ENCODE measurements at places on chromosomes 7 and 10.

- DNase-seq, result no peak
Observed at GRCh38 chr7:64863969-64864368, 39.1 kb upstream of the ZNF273 start.

- DNase-seq, result no peak
Observed at GRCh38 chr10:123726836-123727235, 60.7 kb downstream of the GPR26 start.

- no peak for DNase-seq
Observed at GRCh38 chr10:10658172-10658785, 359.4 kb upstream of the CELF2 start.

- no peak for DNase-seq
Observed at GRCh38 chr7:130008941-130009847, 42.0 kb downstream of the ZC3HC1 start.

- no peak for DNase-seq
Observed at GRCh38 chr7:79009647-79010046, 443.8 kb downstream of the MAGI2 start.

DNA sequence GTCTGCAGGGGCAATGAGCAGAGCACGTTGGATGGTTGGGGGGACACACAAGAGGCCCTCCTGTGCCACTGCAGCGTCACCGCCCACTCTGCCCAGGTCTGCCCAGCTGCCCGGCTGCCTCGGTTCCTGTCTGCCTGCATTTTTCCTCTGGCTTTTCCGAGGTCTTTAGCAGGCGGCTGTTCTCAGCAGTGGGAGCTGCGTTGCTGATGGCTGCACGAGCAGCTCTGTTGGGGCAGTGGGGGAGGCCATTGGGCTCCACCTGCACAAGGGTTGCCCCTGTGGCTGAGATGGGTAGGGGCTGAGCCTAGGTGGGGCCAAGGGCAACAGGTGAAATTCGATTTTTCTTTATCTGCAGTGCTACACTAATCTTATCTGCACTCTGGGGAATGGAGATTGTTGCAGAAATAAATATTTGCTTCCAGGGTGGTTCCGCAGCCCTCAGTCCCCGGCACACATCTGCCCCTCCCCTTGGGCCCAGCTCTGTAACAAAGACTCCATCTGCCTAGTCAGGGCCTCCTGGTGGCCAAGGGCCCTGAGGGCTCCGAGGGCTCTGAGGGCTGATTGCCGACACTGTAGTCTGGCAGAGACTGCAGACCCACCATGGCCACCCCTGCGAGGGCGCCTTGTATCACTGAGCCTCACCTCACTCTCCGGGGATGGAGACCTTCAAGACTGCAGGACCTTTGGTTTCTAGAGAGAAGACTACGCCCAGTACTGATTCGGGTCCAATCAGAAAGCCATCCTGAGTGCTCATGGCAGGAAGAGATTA lies 141.7 kb upstream of the SHH start:
- no peak for DNase-seq

- no peak for DNase-seq
Observed at GRCh38 chr10:121639416-121639815, 41.2 kb upstream of the FGFR2 start.

DNA sequence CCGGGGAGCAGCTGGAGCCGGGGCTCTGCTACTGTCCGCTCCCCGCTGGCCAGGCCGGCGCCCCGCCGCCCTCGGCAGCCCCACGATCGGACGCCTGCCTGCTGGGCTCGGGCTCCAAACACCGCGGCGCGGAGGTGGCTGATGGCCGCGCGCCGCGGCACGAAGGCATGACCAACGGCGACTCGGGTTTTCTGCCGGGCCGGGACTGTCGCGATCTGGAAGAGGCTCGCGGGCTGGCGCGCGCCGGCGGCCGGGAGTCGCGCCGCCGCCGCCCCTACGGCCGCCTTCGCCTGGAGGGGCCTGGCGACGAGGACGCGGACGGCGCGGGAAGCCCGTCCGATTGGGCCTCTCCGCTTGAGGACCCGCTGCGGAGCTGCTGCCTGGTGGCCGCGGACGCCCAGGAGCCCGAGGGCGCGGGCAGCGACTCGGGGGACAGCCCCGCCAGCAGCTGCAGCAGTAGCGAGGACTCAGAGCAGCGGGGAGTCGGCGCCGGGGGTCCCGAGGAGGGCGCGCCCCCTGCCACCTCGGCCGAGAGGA lies 570 bp downstream of the TBC1D12 start:
- DNase-seq, result no peak

- DNase-seq, result no peak
Observed at GRCh38 chr7:81519886-81520285, 250.0 kb downstream of the HGF start.

DNA sequence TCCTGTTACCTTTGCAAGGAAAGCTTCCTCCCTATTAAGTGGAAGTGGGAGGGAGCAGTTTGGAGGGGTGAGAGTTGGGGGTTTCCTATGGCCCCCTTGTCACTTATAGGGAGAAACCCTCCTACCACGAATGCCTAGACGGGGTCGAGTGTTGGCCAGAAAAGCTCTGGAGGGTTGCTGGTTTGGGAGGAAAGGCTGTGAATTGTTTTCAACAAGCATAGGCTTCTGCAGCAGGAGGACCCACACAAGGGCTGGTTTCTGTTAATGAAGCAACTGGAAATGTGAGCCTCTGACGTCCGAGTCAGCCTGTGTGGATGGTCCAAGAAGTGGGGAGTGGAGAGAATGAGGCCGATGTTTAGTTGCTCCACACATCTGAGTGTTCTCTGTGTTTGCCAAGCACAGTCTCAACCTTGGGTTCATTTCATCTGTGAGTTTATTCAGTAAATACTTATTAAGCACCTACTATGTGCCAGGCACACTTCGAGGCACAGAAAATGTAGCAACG lies 37.3 kb upstream of the LEP start:
- DNase-seq, result no peak

DNA sequence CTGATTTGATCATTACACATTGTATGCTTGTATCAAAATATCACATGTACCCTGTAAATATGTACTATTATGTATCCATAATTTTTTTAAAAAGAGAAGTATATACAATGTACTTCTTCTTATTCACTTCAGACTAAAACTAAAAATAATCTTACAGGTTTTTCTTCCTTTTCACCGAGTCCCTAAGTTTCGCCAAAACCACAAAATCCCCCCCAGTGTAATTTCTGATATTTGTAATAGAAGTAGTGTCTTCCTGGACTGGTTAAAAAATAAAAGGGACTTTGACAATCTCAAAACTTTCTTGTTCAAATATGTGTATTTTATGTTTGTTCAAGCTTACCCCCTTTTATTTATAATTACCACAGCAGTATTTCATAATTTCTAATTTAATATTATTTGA lies 23.9 kb downstream of the EPC1 start:
- no peak for DNase-seq

DNA sequence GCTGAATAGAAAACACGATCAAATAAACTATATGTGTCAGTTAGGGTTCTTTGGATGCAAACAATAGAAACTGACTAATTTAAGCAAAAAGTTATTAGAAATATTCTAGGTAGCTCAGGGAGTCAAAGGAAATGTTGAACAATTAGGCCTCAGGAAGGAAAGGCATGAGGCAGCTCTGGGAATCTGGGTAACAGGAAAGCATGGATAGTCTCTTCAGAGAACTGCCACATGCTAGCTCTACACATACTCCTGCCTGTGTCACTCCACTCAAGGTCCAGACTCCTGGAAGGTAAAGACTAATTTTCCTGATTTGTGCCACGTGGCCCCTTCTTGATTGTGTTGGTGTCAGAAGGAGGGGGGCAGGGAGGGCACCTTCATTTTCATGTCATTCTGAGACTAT lies 23.8 kb upstream of the PTTG1IP2 start:
- no peak for DNase-seq

- no peak for DNase-seq
Observed at GRCh38 chr10:110444004-110444337, 53.7 kb upstream of the DUSP5 start.

- DNase-seq, result no peak
Observed at GRCh38 chr7:19872094-19872493, 98.7 kb upstream of the TMEM196 start.

GRCh38 chr7:66557214-66558200 lies 71.2 kb upstream of the KCTD7 start:
- DNase-seq, result peak; percentile 38

DNA sequence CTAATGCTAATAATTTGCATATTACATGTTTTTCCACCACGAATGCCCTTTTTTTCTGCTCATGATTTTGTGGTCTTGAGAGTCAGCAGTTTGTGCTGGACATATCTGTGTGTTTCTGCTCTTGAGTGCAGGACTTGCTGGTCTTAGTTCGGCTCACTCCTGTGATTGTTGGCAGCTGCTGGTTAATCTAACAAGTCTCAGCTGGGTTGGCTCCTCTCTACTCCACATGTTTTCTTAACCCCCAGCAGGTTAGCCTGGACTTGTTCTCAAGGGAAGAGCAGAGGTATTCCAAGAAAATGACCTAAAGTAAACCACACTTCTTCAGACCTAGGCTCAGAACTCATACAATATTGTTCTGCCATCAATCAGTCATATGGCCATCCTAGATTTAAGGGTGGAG lies 1238.9 kb downstream of the XPNPEP1 start:
- no peak for DNase-seq

DNA sequence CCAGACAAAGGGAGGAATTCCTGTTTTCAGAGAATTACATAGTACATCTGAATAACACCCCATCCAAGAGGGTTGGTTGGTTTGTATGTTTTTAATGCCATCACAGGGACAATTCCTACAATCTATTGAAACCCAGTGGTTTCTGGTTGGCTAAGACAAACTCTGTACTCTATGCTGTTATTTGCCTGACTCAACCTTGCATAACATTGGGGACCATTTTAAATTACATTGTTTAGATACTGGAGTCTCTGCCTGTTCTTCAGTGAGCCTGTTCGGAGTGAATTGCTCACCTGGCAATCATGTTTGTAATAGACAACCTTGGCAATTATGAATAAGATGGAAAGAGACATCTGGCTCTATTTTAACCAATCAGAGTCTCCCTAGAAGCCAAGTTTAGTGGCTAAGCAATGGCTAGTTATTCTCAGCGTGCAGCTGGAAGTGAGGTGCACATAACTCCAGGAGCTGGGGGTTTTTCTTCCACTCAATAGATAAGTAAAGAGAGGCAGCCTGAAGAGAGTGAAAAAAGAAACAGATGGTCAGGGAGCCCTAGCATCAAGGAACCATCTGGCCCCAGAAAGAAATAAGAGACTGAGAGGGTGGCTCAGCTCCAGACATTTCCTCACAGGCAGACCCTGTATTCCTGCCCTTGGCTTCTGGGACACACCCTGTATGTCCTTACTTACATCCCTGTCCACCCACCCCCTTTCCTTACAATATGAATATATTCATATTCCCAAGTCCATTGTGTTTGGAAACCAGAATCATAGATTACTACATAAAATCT lies 21.2 kb upstream of the SLC35G1 start:
- DNase-seq, result no peak

- DNase-seq, result no peak
Observed at GRCh38 chr7:10913457-10913856, 60.2 kb upstream of the PHF14 start.

DNA sequence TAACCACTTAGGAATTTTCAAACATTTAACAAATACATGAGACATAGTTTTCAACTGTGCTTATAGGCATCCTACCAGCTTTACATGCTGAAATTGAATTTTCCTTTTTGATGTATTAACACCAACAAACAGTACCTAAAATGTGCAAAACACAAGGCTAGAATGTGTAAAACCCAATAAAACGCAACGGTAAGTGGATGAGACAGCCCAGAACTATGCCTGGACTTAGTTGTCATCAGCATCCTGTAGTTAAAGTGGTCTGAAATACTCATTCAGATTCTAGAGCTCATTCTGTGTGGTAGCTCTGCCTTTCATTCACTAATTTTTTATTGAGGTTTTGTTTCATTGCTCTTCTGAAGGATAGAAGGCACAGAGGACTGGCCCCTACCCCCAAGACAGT lies 137.1 kb downstream of the BMPER start:
- DNase-seq, result no peak

DNA sequence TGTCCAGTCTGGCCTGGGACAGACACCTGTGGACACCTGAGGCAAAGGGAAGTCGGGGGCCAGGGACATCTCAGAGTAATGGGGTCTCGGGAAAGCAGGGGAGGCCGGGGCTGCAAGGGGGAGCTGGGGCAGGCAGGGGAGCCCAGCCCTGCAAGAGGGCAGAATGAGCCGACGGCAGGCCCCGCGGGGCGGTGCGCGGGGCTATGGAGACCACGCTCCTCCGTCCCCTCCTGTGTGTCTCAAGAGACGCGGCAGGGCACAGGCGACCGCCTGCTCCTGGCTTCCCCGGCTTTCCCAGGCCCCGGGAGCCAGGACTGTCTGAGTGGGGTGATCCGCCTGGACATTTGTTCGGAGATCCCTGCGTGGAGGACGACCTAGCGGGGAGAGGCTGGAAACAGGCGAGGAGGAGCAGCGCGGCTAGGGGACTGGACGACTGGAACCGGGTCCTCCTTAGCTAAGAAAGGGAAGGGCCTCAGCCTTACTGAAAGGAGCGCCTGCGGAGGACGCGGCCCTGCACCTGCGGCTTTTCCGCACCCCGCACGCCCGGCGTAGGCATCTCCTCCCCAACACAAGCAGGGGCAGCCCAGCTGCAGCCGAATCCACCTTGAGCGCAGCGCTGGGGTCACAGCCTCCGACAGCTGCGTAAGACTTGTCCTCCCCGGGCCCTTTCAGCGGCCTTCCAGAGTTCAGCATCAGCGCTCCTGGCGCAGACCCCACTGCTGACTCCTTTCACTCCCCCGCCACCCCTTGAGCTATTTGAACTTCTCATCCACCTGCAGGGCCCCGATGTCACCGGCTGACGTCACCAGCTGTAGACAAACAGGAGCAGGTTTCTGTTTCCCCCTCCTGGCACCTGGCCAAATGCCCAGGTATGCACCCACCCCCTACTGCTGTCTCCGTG lies 176.4 kb downstream of the ZNF248 start:
- DNase-seq, result no peak

DNA sequence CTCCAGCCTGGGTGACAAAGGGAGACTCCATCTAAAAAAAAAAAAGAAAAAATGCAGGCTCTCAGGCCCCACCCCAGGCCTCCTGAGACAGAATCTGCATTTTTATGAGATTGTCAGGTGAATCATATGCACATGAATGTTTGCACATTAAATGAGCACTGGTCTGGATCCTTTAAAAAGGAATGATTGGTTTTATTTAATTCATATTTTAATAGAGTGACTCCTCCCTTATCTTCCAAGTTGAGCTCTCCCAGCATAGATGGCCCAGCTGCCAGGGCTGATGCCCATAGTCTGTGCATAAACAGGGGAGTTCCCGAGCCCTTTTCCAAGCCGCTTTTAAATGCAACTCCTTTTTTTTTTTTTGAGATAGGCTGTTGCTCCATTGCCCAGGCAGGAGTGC lies 28.5 kb downstream of the CUX1 start:
- no peak for DNase-seq

All from activated CD8-positive, alpha-beta memory T cell treated with anti-CD3 and anti-CD28 coated beads for 4 hours (primary cell).